ENCODE measurements at places on chromosomes 4 and X.

DNA sequence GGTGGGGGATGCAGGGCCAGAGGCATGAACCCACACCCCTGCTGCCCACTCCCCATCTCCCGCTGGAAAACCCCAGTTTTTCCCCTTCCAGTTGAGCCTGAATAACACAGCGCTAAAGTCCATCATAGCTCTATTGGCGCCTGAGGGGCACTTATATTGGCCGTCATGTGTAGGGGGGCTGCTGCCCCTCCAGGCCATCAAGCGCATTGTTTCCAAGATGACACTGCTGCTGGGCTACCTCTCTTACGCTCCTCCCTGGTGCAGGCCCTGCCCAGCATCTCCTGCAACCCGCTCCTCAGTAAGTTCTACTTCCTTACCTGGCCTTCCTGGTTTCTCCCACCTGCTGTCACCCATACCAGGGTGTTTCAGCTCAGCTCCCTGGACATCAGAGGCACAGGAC lies 205.0 kb upstream of the RPL34 start:
- no peak for DNase-seq

- DNase-seq = no peak
These were observed 21.4 kb downstream of the MAGEB17 start for GRCh38 chrX:16188687-16189086.

GRCh38 chr4:90840291-90840690 lies 713.1 kb downstream of the CCSER1 start:
- DNase-seq = no peak

GRCh38 chr4:134544303-134544770 lies 342.7 kb upstream of the PABPC4L start:
- no peak for DNase-seq

DNA sequence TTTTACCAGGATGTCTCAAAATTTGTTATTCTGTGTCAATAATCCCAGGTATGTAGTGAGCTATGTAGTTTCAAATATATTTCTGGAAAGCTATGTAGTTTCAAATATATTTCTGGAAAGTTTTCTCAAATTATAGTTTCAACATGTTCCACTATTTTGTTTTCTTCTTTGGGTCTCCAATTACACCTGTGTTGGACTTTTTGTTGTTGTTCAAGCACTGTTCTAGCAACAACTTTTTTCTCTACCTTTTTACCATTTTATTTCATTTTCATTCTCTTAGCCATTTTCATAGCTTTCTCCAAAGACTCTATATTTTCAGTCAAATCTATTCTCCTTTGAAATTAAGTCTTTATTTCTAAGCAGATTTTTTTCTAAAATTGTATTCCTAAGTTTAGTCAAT lies 88.4 kb downstream of the LCORL start:
- no peak for DNase-seq

- peak; percentile 64 for DNase-seq
These were observed 42.7 kb downstream of the ASMT start for GRCh38 chrX:1657367-1658070.

- DNase-seq = no peak
These were observed 90.4 kb upstream of the VCX3B start for GRCh38 chrX:8374041-8374825.

- no peak for DNase-seq
These were observed 30.9 kb upstream of the RASGEF1B start for GRCh38 chr4:81502564-81502963.

- DNase-seq = no peak
These were observed 64.3 kb upstream of the CCDC160 start for GRCh38 chrX:134172588-134173259.

GRCh38 chrX:30248854-30249253 lies 1.9 kb downstream of the MAGEB1 start:
- DNase-seq = no peak

DNA sequence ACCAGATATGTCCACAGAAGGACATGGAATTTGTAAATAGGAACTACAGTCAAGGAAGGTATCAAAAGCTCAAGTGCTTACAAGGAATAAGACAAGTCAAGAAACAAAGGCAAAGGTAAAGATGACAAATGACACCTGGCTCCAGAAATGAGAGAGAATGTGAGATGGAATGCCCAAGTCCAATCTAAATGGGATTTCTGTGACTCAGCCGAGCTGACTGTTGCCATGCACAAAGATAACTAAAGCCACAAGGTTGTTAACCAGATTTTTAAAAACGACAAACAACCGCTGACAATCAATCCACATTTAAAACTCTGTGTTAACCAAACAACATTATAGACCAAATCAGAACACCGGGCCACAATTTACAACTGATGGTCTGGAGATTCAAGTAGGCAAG lies 1.1 kb downstream of the NFXL1 start:
- DNase-seq = no peak

- no peak for DNase-seq
These were observed 4.5 kb downstream of the EMD start for GRCh38 chrX:154383359-154384283.

- no peak for DNase-seq
These were observed 401 bp upstream of the EDNRA start for GRCh38 chr4:147480502-147480890.

DNA sequence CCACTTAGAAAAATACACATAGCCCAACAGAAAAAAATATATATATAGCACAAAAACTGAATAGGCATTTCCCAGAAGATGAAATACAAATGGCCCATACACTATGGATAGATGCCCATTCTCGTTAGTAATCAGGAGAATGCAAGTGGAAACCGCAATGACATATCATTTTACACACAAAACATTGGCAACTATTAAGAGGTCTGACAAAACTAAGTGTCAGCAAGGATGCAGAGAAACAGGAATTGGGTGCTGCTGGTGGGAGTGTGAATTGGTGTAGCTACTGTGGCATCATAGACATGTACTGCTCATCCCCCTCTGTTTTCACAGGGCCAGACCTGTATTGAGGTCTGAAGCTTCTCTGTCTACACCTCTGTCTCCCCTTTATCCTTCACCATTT lies 320.0 kb downstream of the IDS start:
- DNase-seq = no peak
